ENCODE measurements at places on chromosomes 11 and 22.

GRCh38 chr11:104531894-104532293 is 366.4 kb downstream of the CASP12 start:
- H3K36me3 ChIP-seq: no peaks in the 10 kb centered on the region
- no peak for DNase-seq
- no peak overlapping the region for H3K27ac ChIP-seq
- no peaks in the 10 kb centered on the region for H3K27me3 ChIP-seq
- H3K4me1 ChIP-seq: peaks cover 15% of the 10 kb centered on the region

- no peak overlapping the region for H3K4me3 ChIP-seq
- DNase-seq: no peak
- H3K27me3 ChIP-seq: no peaks in the 10 kb centered on the region
- H3K27ac ChIP-seq: no peak overlapping the region
These were observed 20.2 kb downstream of the MYBPC3 start for GRCh38 chr11:47332303-47332711.

DNA sequence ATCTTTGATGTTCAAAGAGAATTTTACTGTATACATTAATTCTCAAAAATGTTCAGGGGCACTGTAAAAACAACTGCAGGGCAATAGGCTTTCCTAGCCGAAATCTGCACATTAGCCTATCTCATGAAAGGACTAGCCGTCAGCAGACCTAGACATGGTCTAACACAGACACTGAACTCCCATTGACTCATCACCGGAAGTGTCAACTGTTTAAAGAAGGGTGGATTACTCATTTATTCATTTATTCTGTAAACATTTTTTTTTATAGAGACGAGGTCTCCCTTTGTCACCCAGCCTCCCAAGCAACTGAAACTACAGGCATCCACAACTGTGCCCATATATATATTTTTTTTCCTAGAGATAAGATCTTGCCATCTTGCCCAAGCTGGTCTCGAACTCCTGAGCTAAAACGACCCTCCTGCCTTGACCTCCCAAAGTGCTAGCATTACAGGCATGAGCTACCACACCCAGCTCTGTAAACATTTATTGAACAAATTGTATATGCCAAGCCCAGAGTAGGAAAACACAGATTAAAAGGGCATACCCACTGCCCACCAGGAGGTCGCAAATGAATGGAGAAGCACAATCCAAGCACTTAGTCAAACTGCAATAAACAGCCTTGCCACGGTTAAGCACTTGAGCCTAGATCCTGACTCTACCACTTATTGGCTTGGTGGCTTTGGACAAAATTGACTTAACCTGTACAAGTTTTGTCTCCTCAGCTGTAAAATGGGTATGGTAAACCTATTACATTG is 26.6 kb downstream of the RAB30 start:
- no peaks in the 10 kb centered on the region for H3K27me3 ChIP-seq
- no peak for DNase-seq
- H3K27ac ChIP-seq: no peak overlapping the region
- peaks cover 7% of the 10 kb centered on the region for H3K4me1 ChIP-seq

DNA sequence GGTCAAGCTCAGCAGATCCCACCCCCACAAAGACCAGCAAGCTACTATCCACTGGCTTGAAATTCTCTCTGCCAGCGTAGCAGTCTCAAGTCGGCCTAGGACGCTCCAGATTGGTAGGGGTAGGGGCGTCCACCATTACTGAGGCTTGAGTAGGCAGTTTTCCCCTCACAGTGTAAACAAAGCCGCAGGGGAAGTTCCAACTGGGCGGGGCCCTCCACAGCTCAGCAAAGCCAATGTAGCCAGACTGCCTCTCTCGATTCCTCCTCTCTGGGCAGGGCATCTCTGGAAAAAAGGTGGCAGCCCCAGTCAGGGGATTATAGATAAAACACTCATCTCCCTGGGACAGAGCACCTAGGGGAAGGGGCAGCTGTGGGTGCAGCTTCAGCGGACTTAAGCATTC is 1064.9 kb upstream of the TENM4 start:
- H3K4me1 ChIP-seq: no peaks in the 10 kb centered on the region
- no peak for DNase-seq
- H3K36me3 ChIP-seq: no peaks in the 10 kb centered on the region

DNA sequence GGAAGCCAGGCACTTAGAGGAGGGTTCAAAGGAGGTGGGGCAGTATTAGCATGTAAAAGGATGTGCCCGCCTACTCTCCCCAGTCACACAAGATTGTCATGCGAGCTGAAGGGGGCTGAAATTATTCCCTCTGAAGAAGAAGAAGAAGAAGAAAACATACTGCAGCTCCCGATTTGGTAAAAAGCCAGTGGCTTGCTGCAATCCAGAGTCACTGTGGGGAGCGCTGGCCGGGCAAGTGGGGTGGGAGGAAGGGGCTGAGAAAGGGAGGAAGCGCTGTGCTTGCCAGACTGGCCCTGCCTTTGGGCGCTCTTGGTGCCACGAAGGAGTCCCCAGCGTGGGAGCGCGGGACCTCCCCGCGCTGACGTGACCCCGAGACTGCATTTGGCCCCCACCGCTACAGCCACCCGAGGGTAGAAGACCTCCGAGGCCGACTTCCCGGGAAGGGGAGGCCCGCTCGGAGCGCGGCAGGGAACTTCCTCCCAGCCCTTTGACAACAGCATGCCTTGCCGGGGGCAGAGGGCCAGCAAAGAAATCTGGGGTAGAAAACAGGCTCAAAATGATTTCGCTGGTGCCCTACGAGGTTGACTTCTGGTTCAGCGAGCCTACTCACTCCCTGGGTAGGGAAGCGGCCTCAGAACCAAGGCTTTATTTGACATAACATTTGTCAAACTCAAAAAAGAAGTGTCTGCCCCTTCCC is 906.3 kb downstream of the DLG2 start:
- no peak overlapping the region for H3K27ac ChIP-seq
- H3K4me3 ChIP-seq: peak overlapping the region; percentile 46
- H3K27me3 ChIP-seq: peaks cover 7% of the 10 kb centered on the region
- peaks cover 9% of the 10 kb centered on the region for H3K4me1 ChIP-seq
- H3K36me3 ChIP-seq: no peaks in the 10 kb centered on the region
- DNase-seq: peak; percentile 32

DNA sequence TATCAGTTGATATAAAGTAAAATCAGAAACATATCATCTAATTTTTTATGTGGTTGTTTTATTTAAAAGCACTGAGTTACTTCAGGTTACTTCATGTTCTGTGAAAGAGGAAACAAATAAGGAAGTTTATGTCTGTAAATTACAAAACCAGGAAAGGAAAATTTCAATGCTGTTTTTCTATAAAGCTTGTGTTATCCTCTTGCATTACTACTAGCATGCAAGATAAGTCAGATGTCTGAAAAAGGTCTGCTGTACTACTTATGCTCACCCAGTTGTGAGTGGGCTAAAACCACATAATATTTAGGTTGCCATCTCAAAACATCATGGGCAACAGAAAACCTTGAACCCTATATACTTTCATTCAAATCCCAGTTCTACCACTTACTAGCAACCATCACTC is 121.5 kb downstream of the ATG16L2 start:
- H3K27me3 ChIP-seq: no peaks in the 10 kb centered on the region
- no peak overlapping the region for H3K27ac ChIP-seq
- no peak overlapping the region for H3K4me3 ChIP-seq
- peak; percentile 36 for DNase-seq
- H3K4me1 ChIP-seq: no peaks in the 10 kb centered on the region

All from muscle of leg (tissue), 16 donors.